ENCODE measurements at places on chromosomes 1 and 21. TPM values are rescaled to one million over a fixed set of nuclear protein-coding genes. Genes with fewer than 3 reads are reported as not detected.

SNRPE gene
- 89.2 TPM for total RNA-seq

MANEAL gene
- 2.1 TPM for total RNA-seq

S100A8 gene
- total RNA-seq = 67.3 TPM

CCDC30 gene
- total RNA-seq = 1.0 TPM

UBL4B gene
- not detected for total RNA-seq

CLEC20A gene
- not detected for total RNA-seq

TMPRSS15 gene
- 0.52 TPM for total RNA-seq

HSPA6 gene
- total RNA-seq = 0.52 TPM

CFHR4 gene
- total RNA-seq = not detected

GABRD gene
- total RNA-seq = under 0.01 TPM

AADACL3 gene
- total RNA-seq = not detected

RSPH1 gene
- total RNA-seq = not detected

Measured in skeletal muscle tissue (tissue), 5 donors.